ENCODE measurements at places on chromosomes 6 and 20. TPM values are rescaled to one million over a fixed set of nuclear protein-coding genes. Genes with fewer than 3 reads are reported as not detected.

GRCh38 chr20:40663991-40664880 is 24.8 kb downstream of the MAFB start:
- DNase-seq: no peak

- DNase-seq: peak; percentile 78
These were observed 160.1 kb downstream of the ZMYND8 start for GRCh38 chr20:47196091-47197081.

The PRR18 gene
- 0.43 TPM for polyA plus RNA-seq

DNA sequence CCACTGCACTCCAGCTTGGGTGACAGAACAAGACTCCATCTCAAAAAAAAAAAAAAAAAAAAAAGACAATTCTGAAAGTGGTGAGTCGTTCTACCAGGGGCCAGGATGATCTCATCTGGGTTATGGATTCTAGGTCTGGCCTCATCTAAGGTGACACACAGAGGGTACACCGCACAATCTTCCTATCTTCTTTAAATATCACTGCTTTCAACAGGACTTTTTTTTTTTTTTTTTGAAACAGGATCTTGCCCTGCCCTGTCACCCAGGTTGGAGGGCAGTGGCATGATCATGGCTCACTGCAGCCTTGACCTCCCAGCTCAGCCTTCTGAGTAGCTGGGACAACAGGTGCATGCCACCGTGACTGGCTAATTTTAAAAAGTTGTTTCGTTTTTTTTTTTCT is 67.7 kb downstream of the SLC16A10 start:
- no peak for DNase-seq

The ORC3 gene
- 9.5 TPM for polyA plus RNA-seq

DNA sequence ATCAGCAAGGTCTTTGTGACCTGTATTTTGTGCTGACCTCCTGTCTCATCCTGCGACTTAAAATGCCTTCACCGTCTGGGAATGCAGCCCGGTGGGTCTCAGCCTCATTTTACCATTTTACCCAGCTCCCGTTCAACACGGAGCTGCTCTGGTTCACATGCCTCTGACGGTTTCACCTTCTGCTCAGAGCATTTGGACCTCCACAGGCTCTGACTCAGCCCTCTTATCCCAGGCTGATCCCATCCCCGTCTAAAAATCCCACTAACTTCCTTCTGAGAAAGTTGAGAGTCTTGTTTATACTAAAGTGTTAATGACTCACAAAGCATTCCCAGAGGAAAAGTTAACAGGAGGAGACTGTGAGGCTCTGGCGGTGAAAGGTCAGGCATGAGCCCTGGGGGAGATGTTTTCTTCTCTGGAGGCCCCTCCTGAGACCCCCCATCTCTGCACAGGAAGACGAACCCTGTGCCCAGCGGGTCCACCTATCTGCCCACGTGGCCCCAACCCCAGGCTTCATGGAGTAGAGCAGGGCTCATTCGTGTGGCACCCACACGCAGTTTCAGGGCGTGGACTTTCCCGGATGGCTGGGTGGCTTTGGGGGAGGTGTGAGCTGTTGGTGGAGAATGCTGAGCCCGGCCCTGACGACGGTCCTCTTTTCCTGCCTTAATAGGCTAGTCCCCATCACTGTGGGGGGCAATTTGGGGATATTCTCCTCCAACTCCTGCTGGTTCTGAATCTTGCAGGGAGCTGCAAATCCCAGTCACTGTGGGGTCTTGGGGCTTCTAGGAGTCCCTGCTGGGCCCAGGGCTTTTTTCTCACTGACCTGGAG is 3.3 kb upstream of the BIRC7 start:
- DNase-seq: no peak

DNA sequence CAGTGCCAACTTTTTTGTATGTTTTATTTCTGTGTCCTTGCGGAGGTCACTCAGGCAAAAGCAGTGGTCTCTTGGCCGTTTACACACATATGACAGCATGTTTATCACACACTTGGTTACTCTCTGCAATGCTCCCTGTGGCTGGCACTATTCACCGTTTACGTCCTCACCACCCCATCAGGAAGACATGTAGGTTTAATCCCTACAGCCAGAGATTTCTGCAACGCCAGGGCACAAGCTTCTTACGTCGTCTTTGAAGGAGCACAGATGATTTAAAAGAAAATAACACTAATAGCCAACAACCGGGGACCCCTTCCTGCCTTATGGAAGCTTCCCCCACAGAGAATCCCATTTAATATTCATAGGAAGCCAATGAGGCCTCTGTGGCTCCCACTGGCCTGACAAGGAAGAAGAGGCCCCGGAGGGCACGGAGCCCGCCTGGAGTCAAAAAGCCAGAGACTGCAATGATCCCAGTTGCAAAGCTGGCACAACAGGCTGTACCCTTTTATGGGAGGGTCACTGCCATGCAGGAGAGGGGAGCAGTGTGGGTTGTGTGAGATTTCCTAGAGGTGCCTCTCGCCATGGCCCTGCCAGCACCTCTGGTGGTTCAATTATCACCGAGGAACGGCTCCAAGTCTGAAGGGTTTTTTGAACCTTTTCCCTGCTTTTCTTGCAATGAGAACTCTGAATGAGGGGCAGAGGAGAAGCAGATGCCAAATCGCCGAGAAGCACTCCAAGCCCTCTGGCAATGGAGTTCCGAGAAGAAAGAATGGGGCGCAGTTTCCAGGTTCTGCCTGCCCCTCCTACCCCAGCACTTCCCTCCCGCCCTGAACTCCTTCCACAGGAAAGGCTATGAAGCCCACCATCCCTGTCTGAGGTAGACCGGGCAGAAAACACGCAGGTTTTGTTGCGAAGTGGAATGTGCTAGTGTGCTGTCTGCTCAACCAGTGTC is 96.2 kb downstream of the THBS2 start:
- DNase-seq: no peak

GRCh38 chr20:39800548-39800947 is 838.4 kb downstream of the DHX35 start:
- no peak for DNase-seq

GRCh38 chr6:30163090-30163917 is at the start of gene TRIM15:
TSS of gene TRIM15 (plus strand) at chr6:30163546. CDS start at chr6:30163685, 139 bp downstream.
- peak; percentile 98 for DNase-seq

All from small intestine (tissue), 16 donors.